ENCODE measurements at places on chromosomes 5 and 9.

GRCh38 chr9:9557804-9558334 is 1054.9 kb downstream of the PTPRD start:
- no peak for DNase-seq

DNA sequence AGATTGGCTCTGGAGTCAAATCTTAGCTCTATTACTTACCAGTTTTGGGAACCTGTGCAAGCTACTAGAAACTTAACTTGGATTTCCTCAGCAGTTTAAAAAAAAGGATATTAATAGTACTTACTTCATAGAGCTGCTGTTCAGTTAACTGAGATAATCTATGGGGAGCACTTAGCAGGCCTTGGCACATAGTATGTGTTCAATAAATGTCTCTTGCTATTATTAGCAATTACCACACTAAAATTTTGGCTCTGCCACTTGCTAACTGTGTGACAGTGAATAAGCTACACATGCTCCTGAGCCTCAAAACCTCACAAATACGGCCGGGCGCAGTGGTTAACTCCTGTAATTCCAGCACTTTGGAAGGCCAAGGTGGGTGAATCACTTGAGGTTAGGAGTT is 55.9 kb downstream of the CDK5RAP2 start:
- DNase-seq, result no peak

GRCh38 chr9:113650207-113651131 is 186.9 kb downstream of the RGS3 start:
- DNase-seq, result no peak

- no peak for DNase-seq
Observed at GRCh38 chr5:57243286-57244137, 69.7 kb downstream of the GPBP1 start.

- no peak for DNase-seq
Observed at GRCh38 chr5:93092349-93093105, 488.5 kb downstream of the NR2F1-AS1 start.

- DNase-seq, result no peak
Observed at GRCh38 chr5:144131261-144131660, 39.2 kb downstream of the YIPF5 start.

DNA sequence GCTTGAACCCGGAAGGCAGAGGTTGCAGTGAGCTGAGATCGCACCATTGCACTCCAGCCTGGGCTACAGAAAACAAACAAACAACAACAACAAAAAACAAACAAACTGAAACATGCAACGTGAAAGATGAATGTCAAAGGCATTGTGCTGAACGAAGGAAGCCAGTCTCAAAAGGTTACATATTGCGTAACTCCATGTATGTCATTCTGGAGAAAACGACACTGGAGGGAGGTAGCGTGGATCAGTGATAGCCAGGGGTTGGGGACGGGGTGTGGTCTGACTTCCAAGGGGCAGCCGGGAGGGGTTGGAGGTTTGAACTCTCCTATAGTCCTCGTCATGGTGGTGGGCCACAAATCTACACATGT is 12.1 kb upstream of the WDR5 start:
- no peak for DNase-seq

DNA sequence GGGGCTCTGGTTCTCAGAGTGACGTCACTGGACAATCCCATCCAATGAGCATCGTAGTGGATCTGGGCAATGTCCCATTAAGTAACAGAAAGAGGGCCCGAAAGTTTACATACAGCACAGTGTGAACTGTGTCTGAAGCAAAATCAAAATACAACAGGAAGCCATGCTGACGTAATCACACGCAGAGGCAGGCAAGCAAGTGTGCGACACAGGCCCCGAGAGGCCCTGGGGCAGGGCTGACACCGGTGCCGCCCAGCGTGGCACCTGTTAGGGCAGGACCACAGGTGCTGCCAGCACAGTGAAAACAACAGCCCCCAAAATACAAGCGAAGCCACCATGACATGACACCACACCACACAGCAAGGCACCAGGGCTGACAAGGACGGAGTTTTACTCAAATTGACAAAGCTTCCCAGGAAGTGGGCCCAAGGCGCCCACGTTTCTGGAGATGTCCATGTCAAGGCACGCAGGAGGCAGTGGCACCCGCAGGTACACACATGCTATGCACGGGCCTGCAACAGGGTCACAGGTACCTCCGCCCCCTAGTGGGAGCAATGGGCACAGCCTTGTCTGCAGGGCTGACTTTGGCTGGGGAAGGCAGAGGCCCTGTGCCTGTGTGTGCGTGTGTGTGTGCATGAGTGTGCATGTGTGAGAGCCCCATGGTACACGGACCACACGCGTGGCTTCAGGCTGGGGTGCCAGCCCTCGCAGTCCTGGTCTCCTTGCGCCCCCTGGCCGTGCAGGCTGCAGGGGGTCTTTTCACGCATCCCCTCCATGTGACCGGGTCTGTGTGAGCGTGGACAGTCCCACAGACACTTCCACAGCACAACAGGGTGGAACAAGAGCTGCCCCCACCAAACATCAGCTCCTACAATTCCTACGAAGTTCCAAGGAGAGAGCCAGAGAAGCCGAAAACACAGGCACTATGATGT is 19.6 kb downstream of the QSOX2 start:
- DNase-seq, result peak; percentile 27

DNA sequence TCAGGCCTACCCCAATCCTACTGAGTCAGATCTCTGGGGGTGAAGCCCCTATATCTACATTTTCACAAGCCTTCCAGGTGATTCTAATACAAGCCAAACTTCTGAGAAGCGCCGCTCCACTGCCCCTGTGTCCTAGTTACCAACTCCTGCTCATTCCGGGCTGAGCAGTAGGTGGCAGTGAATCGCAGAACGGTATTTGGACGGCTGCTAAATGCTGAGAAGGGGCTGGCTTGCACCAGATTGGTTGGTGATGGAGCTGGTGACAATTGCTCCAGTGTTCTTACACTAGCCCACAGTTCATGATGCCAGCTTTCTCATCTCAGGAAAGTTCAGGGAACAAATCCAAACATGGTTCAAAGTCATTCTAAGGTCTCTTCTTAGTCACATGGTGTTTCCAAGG is 31.1 kb upstream of the FGF1 start:
- peak; percentile 13 for DNase-seq

DNA sequence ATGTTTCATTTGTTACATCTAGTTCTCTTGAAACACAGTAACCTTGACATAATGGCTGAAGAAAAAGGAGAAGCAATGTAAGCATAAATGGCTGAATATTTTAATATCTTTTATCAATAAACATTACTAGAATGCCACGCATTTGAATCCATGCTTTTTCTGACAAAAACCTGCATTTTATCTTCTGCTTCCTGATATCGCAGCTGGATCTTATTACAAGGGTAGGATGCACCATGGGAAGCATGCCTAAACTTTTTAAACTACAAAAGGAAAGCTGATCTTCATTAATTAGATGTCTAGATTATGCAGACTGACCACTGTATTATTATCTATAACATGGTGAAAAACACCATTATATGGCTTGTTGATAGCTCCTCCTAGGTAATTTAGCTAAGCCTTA is 156.6 kb downstream of the SLF1 start:
- DNase-seq, result no peak

DNA sequence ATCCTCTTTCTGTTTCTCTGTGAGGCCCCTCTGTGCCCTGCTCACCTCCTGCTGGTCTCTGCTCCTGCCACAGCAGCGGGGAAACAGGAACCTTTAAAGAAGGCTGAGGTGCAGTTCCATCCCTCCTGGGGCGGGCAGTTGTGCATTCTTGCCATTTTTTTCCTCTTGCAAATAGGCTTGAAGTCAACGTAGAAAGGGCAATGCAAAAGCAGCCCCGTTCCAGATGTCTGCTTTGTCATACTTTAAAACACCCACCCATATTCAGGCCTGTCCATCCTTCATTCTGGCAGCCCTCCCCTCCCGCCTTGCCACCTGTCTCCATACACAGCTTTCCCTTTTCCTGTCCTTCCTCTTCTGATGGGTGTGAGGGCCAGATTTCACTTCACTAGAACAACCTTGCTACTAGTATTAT is 65.4 kb upstream of the KLF9 start:
- DNase-seq, result no peak

GRCh38 chr5:168176251-168176650 is 115.2 kb upstream of the WWC1 start:
- no peak for DNase-seq

- no peak for DNase-seq
Observed at GRCh38 chr5:7667216-7667767, 183.6 kb downstream of the CFAP90 start.

GRCh38 chr9:136257381-136258298 is 12.0 kb upstream of the QSOX2 start:
- DNase-seq, result no peak

DNA sequence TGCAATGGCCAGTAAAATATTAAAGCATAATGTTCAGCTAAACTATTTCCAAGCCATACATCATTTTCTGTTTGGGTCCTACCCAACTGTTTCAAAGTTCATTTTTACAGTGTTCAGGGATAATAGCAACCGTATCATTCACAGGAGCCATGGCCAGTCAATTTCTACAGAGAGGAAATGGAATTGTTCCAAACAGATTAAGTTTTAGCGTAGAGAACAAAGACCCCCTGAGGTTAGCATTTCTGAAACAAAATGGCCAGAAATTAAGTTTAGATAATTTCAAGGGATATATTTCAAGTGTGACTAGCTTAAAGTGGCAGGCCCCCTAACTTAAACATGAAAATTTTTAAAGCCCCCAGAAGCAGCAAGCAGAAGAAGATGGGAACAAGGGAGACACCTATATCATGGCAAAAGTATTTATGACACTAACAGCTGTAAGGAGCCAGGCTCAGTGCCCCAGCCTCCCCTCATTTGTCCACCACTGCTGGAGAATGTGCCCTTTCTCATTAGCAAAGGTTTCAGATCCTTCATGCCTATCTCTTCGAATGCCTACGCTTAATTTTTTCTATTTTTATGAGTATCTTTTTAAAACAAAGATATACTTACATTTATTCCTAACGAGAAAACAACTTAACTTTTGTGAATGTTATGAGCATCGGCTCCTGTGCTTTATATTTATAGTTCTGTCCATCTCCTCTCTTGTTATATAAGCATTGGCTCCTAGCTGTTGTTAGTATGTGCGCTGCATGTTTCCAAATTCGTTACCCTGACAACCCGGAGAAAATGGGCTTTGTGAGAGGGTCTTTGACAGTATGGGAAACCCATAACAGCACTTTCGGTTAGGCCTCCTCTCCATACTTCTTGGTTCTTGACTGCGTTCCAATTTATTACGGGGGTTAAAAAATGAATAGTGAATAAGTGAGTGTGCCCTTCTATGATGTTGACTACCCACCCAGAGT is 116.3 kb downstream of the MED27 start:
- no peak for DNase-seq

- no peak for DNase-seq
Observed at GRCh38 chr5:34045996-34046395, 3.0 kb upstream of the C1QTNF3 start.

GRCh38 chr5:102286476-102286875 is 9.6 kb downstream of the SLCO4C1 start:
- DNase-seq, result no peak

GRCh38 chr5:54774281-54775170 is 210.9 kb downstream of the ESM1 start:
- DNase-seq, result no peak

- no peak for DNase-seq
Observed at GRCh38 chr5:80592105-80592504, 22.0 kb upstream of the ANKRD34B start.

DNA sequence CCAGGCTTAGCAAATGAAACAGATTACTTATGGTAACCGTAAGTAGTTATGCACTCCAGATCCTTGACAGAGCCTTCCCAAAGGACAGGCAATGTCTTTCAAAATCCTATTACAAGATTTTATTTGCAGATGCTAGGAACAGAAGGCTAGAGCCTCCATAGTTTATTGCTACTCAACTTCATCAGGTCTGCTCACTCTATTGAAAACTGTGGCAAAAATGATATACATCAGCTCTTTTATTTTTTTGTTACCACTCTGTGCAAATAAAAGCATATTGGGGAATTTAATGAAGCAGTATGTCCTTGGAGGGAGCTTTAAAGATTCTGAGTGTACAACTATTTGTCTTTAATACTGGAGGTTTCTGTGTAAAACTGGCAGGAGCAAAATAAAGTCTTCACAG is 46.5 kb downstream of the SLC44A1 start:
- DNase-seq, result no peak

DNA sequence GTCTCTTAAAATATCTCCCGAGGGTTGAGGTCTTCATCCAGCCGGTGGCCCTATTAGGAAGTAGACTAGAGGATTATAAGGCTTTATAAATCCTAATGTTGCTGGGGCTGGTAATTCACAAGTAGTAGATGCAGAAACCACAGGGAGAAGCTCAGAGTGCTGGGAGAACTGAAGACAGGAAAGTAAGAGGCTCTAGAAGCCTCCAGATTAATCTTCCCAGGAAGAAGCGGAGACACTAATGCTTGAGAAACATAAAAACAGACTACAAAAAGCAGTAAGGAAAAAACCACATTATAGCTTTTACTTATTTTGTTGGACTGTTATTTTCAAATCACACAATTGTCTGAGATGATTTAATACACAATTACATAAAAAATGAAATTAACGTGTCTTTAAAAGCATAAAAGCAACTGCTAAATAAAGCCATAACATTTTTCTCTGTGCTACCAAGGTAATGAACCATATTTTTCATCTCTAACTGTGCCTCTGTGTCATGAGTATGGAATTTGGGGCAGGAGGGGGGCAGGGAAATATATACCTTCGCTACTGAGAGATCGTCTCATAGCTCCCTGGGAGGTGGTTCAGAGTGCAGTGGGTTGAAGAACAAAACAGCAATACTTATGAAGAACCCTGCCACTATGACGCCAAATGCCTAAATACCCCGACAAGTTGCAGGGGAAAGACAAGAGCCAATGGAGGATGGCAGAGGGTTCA is 806.2 kb upstream of the WWC1 start:
- DNase-seq, result no peak

DNA sequence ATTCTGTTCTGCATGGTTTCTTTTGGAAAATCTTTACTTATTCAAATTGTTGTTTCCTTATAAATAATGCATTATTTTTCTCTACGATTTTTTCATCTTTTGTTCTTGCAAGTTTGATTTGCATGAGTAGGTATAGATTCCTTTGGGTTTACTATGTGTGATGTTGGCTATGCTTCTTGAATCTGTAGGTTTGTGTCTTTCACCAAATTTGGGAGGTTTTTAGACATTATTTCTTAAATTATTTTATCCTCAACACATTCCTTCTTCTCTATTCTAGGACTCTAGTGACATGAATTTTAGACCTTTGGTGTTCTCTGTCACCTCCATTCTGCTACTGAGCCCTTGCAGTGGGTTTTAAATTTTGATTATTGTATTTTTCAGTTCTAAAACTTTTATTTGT is 219.0 kb downstream of the CWC27 start:
- DNase-seq, result no peak

Data from NCI-H774 (cell line).